Stimulated activated CD8-positive, alpha-beta memory T cell treated with anti-CD3 and anti-CD28 coated beads, Interleukin-4, amount 100 ng/mL, for 1 hour (primary cell): ENCODE measurements at places on chromosomes 2 and 18.

- no peak for DNase-seq
Observed at GRCh38 chr2:36403675-36404230, 48.2 kb downstream of the CRIM1 start.

DNA sequence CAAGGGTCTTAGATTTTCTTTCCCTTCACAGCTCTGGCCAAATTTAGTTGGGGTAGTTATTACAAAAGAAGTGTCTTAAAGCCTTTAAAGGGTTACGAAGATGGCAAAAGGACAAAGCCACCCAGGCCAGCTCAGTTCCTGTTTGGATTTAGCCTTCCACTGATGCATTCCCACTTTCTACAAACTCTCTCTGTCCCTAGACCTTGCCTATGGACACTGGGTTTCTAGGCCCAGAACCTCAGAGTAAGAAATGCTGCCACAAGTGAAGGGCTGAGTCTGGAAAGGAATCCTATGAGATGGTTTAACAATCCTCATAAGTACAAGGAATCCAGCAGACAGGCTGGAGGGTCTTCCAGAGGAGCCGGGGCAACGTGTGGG lies 13.4 kb downstream of the NFE2L2 start:
- no peak for DNase-seq

DNA sequence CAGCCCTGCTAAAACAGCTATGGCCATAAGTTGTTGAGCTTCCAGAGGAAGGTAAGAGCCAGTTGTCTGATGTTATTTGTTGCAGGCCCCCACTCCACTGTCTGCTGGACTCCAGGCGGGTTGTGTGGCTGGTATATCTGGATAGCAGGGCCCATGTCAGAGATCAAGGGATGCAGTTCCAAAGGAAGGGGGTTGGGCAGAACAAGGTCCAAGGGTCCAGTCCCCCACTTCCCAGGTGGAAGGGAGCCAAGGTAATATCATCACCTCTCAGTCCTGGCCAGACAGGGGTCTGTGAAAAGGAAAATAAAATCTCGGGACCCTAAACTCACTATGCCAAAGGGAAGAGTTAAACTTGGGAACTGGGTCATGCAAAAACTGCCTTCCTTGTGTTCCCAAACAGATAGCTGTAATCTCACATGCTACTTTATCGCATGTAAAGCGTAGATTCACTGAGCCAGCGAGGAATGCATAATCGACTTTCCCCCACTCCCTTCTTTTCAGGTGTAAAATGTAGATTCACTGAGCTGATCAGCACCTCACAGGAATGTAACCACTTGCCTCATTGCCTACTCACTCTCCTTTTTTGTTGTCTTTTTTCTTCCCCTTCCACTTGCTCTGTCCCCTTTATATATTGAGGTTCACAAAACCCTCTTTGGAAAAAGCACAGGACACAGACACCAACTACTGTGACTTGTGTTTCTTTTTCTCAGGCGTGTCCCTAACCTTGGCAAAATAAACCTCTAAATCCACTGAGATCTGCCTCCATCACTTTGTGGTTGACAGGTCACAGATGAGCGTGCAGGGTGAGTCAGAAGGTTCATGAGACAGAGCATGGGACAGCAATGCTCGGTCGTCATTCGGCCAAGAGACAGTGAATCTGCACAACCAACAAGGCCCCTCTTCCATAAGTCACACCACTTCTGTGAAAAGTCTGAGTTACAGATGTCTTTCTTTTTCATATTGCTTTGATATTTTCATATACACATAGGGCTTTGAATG lies 255.3 kb upstream of the SIX2 start:
- DNase-seq = no peak

DNA sequence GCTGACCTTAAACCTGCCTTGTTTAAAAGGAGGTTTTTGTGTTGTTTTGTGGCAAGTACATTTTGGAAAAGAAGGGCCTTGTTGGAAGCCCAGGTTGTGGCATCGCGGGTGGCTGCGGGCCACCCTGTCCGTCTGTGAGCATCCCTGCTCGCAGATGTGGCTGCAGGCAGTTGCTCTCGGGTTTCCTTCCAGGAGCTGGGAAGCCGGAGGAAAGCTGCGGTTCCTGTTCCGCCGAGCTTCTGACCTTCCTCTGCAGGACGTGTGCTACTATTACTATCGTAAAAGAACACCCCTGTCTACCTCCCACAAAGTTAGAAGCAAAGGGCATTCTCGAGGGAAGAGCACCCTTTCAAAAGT lies 766 bp downstream of the MFF start:
- DNase-seq = no peak

- DNase-seq = no peak
Observed at GRCh38 chr2:54290356-54291025, 34.5 kb upstream of the TSPYL6 start.

- no peak for DNase-seq
Observed at GRCh38 chr18:4203568-4204437, 251.3 kb downstream of the DLGAP1 start.
